ENCODE measurements at places on chromosomes 1 and 21.

- DNase-seq, result no peak
Observed at GRCh38 chr1:5888606-5889211, 103.5 kb downstream of the NPHP4 start.

- DNase-seq, result no peak
Observed at GRCh38 chr21:44423941-44424607, 31.2 kb upstream of the LRRC3 start.

- no peak for DNase-seq
Observed at GRCh38 chr1:153933955-153934354, 11.2 kb upstream of the GATAD2B start.

- no peak for DNase-seq
Observed at GRCh38 chr1:65045022-65045817, 78.9 kb upstream of the JAK1 start.

GRCh38 chr1:41583658-41584547 lies 99.4 kb upstream of the EDN2 start:
- no peak for DNase-seq

DNA sequence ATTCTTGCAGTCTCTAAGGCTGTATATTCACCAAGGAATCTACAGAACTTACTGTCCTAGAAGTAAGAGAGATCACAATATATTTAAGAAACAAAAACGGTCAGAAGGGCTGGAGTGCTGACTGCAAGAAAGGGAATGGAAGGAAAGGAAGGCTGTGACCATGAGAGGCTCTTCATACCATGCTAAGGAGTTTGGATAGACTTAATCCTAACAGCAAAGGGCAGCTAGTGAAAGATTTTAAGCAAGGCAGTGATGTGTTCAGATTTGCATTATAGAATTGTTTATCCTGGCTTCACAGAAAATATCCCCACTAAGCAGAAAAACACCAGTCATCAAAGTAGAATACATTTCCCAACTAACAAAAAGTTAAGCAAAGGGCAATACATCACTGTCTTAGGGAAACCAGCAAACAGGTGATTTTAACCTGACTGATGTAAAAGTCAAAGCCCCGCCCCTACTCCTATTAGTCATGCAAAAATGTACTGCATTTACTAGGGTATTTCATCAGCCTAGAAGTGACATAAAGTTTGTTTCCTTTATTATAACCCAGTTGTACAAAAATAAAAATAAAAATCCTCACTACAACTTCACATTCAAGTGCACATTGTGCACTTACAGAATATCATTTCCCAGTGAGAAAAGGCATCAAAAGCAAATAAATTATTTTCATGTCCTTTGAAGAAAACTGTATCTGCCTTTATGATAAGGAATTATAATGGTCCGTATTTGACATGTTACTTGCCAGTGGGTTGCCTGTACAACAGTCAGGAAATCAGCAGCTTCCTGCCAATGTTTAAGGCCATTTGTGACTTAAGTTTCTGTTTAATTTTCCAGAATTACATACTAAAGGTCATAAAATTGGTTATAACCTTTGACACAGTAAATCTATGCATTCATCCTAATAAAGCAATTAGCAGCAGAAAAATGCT lies 17.2 kb downstream of the JAK1 start:
- DNase-seq, result no peak

DNA sequence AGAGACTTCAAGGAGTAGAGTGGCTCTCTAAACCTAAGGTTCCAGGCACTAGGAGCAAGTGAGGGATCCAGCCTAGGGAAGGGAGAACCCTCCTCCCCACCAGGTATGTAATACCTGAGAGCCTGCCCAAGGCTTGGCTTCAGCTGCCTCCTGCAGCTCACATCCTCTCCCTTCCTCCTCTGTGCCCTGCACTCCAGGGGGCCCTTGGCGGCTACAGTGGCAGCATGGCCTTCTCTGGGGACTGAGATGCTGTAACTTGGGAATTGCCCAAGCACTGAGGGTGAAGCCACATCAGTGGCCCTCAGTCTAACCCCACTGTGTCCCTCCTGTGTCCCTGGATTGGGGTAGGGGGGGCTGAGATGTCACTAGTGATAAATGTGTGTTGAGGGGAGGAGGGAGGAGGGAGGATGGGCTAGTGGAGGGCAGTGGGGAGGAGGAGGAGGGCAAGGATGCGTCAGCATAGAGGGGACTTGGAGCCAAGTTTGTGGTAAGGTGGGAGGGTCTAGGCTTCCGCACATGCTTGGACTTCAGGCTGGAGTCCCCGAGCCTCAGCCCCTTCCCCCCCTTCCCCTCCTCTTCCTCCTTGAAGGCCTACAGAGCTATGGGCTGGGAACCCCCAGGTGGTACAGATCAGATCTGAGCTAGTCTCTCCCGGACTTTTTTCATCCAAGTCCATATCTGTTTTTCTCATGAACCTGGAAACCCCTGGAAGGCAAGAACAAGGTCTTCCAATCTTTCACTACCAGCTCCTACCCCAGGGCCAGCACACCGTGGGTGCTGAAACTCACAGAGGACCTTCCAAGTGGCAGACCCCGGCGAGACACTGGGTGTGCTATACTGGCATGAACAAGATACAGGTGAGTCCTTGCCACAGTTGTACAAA lies 17.5 kb downstream of the COL9A2 start:
- no peak for DNase-seq

GRCh38 chr1:166129006-166129405 lies 37.8 kb downstream of the FAM78B start:
- no peak for DNase-seq

DNA sequence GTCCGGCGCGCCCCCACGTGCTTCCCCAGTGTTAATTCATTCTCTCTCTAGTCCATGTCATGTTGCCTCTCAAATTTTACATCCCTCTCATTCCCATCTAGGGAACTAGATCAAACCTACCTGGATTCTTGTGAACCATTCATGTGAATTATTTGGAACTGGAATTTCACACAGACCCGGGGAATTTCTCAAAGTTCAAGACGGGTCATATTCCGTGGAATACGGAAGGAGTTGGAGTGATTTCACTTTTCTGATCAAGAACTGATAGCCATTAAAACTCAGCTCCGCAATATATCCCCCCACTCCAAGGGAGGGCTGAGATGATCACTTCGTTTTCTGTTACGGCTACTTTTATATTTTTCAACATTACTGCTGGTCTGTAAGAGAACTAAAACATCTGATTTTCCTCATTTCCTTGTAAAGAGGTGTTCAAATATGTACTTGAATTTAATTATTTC lies 1.0 kb upstream of the ENO1 start:
- DNase-seq, result no peak

GRCh38 chr1:201739492-201740085 lies 89.4 kb upstream of the IPO9 start:
- DNase-seq, result peak; percentile 65

DNA sequence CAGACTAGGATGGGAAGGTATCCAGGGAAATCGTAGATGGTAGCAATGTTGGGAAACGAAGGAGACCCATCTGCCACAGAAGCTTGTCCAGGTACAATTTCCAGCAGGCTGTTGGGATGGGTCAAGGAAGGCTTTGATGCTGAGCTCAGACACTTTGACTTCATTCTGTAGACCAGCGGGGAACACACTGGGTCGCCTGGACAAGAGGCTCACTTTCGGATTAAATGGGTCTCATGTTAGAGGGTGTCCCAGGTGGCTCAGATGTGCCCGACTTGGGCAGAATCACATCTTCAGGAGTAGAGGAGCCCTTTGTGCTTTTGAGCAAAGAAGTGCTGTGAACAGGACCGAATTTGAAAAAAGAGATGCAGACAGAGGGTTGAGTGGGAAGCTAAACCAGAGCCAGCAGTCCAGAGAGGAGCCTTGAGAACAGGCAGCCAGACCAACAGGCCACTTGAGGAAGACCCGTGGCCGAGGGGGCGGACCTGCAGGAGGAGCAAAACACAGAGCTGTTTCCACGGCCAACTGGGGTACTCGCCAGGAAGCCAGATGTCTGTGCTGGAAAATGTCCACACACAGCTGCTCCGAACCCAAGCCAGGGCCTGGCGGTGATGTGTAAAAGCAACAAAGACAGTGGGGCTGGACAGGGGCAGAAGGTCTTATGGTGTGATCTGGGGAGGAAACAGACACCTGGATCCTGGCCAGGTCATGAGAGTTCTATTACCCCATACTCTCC lies 146.9 kb downstream of the AJAP1 start:
- no peak for DNase-seq

GRCh38 chr1:98813738-98814309 lies 152.3 kb downstream of the SNX7 start:
- no peak for DNase-seq

- DNase-seq, result no peak
Observed at GRCh38 chr1:35475856-35476674, 81.1 kb downstream of the KIAA0319L start.

- no peak for DNase-seq
Observed at GRCh38 chr1:33368431-33368830, 47.5 kb upstream of the A3GALT2 start.

- DNase-seq, result no peak
Observed at GRCh38 chr1:27601321-27601770, 2.6 kb downstream of the AHDC1 start.

DNA sequence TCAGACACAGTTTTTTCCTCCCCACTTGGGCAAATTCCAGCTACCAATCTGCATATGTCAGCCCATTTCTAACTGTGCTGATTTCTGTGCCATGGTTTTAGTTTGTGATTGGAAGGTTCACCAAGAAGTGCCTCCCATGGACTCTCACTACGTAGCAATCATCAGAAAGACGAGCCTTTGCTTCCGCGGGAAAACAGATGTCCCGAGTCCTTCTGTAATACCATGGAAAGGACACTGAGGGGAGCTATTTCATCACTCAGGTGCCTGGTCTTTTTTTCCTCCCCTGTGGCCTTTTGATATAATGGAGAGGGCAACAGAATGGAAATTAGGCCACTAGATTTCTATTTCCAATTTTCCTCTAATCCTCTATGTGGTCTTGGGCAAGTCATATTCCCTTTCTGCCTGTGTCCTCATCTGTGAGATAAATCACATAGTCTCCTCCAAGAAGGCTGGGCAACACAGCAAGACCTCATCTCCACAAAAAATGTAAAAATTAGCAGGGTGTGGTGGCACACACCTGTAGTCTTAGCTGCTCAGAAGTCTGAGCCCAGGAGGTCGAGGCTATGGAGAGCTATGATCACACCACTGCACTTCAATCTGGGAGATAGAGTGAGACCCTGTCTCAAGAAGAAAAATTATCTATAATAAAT lies 24.8 kb downstream of the LEMD1 start:
- peak; percentile 74 for DNase-seq

- no peak for DNase-seq
Observed at GRCh38 chr1:30822966-30823581, 65.5 kb upstream of the LAPTM5 start.

GRCh38 chr1:117609471-117609911 lies 3.6 kb downstream of the TENT5C start:
- no peak for DNase-seq

DNA sequence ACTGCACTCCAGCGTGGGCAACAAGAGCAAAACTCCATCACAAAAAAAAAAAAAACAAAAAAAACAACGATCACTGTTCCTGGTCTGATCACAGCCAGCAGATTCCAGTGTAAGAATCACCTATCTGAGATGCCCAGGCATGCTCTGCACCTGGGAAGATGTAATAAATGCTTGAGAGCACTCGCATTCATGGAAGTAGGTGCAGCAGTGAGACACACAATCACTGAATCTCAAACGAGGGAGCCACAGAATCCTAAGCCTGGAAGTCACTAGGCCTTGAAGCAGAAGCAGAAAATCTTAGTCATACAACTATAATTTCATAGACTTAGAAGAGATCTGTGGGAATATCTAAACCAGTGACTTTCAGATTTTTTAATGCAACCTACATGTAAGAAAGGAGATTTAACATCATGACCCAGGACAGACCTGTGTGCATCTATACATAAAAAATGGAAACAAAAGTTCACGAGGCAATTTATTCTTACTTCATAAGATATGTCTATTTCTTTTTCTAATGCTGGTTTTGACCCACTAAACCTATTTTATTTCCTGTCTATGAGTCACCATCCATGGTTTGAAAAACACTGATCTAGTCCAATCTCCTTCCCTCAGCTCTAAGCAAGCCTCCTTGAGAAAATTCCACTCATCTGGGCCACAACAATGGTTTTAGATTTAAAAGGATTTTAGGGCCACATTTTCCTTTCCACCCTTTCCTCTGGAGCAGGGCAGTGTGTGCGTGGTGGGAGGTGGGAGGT lies 30.4 kb downstream of the RIMS3 start:
- DNase-seq, result no peak

GRCh38 chr1:37064039-37064438 lies 29.7 kb upstream of the GRIK3 start:
- no peak for DNase-seq

DNA sequence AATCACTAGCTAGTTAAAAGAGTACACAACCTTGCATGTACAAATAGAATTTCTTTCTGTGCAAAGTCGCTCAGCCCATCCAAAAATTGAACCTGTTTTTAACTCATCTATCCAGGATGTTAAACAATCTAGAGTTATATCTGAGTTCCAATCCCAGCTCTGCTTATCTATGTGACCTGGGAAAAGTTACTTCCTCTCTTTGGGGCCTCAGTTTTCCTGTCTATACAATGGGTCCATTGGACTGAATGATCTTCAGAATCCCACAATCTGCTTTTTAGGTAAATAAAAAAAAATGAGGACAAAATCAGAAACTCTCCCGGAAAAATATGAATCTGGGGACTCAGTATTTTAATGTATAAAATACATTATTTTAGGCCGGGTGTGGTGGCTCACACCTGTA lies 389.5 kb upstream of the PROX1 start:
- DNase-seq, result no peak

GRCh38 chr1:232904566-232904965 lies 45.8 kb upstream of the NTPCR start:
- DNase-seq, result no peak

GRCh38 chr21:35119501-35120047 lies 70.5 kb upstream of the RUNX1 start:
- no peak for DNase-seq

DNA sequence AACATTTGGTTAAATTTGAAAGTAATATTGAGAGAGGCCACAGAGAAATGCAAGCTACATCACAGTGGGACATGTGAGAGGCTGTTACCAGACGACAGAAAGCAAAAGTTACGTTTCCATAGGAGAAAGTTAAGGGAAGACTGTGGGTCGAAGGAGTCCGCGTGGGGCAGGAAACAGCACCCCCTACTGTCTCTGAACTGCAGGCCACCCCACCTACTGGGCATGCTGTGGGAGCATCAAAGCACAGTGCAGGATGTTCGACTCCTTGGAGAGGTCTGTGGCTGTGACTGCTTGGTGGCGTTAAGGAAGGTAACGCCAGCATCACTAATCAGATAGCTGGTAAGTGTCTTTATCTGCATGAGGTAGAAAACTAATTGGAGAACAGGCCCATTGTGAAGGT lies 123.9 kb downstream of the PTBP2 start:
- peak; percentile 53 for DNase-seq

GRCh38 chr1:15417059-15417934 lies 7.6 kb downstream of the EFHD2 start:
- no peak for DNase-seq

DNA sequence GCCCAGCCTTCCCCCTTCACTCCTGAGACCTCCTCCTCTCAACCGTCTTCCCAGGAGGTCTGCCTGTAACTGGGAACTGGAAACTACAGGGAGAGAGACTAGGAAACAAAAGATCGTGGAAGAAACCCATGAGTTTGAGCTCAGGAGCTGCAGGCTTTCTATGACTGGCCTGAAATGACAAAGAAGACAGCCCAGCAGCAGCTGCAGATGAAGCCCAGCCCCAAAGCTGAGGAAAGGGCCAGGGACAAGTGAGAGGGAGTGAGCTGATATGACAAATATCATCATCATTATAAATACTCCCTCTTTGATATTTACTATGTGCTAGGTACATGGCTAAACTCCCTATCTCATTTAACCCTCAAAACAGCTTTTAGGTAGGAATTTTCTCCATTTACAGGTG lies 142.6 kb upstream of the CTTNBP2NL start:
- DNase-seq, result no peak

Measured in NAMALWA (cell line).